Neural crest cell (in vitro differentiated cells): ENCODE measurements at places on chromosomes 4 and X. TPM values are rescaled to one million over a fixed set of nuclear protein-coding genes. Genes with fewer than 3 reads are reported as not detected.

Gene CHIC1
- 8.1 and 8.5 TPM in 2 replicates for total RNA-seq

- no peak for DNase-seq
These were observed 20.4 kb upstream of the FRMPD3 start for GRCh38 chrX:107429090-107429489.

GRCh38 chr4:86894455-86894854 is 2.2 kb upstream of the C4orf36 start:
- DNase-seq, result no peak

- DNase-seq, result no peak
These were observed 40.2 kb downstream of the ATP10D start for GRCh38 chr4:47525154-47525819.

Gene VSIG4
- total RNA-seq, result not detected in 2 replicates

DNA sequence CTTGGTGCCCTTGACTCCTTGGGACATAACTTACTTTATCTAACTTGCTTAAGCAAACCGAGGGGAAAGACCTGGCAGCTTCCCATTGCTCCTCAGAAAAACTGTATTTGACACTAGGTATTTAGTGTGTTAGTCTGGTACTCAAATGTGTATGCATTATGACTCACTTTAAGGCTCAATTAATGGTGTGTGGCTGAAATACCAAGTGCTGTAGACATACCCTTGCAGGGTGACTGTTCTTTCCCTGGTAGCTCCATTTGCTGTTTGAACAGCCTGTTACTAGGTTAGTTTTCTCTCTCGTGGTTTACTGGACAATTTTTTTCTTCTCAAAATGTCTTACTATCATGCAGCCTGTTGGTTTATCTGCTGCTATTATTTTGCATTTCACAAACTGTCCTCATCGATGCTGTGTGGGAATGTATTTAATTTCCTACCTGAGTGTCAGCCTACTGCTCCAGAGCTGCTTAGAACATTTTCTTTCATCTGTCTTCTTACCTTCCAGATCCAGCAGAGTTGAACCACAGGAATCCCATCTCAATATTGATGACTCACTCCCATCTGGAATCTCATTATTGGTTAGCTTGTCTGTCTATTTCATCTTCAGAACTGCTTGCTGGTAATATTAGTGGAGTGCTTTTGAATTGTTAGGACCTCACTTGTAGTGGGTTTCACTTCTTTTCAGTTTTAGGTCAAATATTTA is 158.0 kb upstream of the FAT1 start:
- DNase-seq, result no peak

Gene BEX5
- 3.1 and 3.8 TPM in 2 replicates for total RNA-seq

Gene EDNRA
- 5.8 and 6.9 TPM in 2 replicates for total RNA-seq

DNA sequence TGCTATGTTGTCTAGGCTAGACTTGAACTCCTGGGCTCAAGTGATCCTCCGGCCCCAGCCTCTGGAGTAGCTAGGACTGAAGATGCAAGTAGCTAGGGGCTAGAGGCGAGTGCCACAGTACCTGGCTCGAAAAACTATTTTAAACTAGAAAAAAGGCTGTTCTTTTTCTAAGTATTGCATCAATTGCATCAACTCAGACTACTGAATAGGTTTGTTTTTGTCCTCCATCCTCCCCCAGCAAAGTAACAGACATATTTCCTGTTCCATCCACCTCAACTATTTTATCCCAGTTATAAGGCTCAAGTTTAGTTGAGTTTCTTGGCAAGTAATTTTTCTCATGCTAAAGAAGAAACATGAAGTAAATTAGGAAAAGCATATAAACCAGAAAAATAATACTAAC is 4.1 kb downstream of the SH3RF1 start:
- no peak for DNase-seq

Gene ZCCHC4
- total RNA-seq, result 11.3 and 11.5 TPM in 2 replicates

DNA sequence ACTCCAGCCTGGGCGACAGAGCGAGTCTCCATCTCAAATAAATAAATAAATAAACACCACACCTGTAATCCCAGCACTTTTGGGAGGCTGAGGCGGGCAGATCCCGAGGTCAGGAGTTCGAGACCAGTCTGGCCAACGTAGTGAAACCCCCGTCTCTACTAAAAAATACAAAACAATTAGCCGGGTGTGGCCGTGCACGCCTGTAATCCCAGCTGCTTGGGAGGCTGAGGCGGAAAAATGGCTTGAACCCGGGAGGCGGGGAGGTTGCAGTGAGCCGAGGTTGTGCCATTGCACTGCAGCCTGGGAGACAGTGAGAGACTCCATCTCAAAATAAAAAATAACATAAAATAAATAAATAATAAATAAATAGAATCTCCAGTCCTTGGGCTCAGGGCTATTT is 185.8 kb downstream of the SHOX start:
- no peak for DNase-seq

Gene ADAM29
- total RNA-seq, result not detected in 2 replicates
